ENCODE measurements at places on chromosomes 13 and 19.

- no peak for DNase-seq
Measured at GRCh38 chr13:102234618-102235017, 167.2 kb downstream of the FGF14 start.

GRCh38 chr19:46687438-46688145, 26.6 kb upstream of the DACT3 start:
- DNase-seq: no peak

- peak; percentile 64 for DNase-seq
Measured at GRCh38 chr19:55005684-55006488, 32.2 kb downstream of the GP6 start.

DNA sequence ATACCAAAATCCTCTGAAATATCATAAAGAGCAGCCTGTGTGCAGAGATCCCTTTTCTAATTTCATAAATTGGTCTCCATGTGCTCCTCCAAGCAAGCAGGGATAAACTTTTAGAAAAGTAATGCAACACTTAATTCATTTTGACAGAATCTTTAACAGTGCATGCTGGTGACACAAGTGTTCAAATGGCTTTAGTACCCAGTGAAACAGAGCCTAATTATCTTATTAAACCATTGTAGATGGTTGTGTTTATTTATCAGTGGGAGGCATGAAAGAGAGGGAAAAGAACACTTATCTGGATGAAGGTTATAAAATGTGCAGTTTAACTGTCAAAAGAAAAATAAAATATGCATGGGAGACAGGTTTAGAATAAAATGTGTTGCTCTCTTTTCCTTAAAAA, 945.0 kb upstream of the PCDH20 start:
- DNase-seq: no peak

DNA sequence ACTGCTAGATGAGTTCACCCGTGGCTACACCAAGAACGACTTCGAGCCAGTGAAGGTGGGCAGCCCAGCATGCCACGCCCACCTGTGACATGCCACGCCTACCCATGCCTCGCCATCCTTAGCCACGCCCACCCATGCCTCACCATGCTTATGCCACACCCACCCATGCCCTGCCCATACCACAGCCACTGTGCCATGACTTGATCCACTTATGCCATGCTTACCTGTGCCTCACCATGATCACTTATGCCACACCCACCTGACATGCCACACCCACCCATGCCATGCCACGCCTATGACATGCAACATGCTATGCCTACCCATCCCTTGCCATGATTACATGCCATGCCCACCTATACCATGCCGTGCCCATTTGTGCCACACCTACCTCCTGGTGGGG, 12.9 kb upstream of the USE1 start:
- no peak for DNase-seq

DNA sequence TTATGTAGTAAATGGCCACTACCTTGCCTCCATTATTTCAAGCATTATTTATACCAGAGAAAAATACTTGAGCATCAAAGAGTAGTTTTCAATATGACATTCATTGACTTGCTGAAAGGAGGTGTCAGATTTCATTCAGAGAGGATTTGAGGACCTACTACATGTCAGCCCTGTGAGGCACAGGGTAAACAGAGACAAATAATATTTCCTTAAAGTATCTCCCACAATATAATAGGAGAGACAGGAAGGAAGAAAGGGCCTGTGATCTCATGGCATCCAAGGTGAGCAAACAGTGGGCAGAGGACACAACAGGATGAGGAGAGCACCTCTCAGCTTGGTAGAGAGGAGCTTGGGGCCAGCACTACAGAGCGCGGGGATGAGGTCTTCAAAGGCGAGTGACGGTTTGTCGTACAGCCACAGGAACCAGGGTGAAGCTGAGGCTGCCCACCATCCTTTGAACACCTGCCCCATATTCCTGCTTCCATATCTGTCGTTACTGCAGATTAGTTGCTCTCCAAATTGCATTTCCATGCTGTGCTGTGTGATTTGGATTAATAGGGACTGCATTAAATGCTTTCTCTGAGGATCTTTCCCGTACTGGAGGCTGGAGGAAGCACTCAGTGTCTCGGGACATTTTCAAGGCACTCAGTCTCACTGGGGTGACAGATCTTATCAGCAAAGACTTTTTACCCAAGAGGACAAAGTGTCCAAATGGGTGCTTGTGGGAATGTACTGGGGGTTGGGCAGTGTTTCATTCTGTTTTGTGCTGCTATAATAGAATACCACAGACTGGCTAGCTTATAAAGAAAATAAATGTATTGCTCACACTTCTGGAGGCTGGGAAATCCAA, 59.2 kb downstream of the GJA3 start:
- no peak for DNase-seq

DNA sequence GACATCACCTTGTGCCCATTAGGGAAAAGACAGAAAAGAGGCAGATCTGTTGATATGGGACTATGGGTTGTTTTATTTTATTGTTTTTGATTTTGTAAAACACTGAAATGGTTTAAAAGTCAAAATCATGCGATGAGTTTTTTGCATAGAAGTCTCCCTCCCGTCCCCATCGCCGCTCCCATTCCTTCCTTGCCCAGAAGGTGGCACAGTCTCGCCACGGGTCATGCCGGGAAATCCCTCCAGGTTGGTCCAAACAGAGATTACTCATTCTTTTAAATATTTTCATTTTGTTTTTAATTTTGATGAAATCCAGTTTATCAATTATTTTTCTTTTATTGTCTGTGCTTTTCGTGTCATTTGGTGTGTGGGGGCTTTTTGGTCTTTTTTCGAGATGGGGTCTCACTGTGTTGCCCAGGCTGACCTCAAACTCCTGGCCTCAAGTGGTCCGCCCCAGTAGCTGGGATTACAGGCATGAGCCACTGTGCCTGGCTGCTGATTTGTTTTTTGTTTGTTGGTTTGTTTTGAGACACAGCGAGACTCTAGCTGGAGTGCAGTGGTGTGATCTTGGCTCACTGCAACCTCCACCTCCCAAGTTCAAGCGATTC, 9.2 kb downstream of the PGPEP1 start:
- DNase-seq: no peak

DNA sequence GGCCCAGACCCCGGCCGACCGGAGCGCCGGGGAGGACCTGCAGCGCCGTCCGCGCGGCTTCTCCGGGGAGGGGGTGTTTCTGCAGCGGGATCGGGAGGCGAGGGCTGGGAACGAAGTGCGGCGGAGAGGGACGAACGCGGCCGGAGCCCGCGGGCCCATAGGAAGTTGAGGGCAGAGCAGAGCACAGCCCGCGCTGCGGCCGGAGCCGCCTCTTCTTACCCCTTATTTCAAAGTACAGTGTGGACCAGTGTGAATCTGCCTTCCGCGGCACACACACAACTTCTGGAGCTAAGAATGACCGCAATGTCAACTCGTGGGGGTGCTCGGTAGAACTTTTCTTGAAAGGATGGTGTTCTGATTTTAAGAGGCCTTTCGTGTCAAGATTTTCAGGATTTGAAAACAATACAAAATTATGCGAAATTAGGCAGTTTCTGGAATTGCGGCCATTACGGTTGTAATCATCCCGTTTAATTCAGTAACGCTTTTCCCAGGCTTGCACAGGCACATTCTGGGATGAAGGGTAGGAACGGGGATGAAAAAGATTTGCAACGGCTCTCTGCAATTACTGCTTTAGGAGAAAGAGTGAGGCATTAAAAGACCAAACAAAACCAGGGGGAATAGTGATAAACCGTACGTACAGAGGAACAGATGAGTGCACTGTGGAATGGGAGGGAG, 821 bp downstream of the TDRD3 start:
- DNase-seq: peak; percentile 81

GRCh38 chr13:37148501-37148900, 43.0 kb upstream of the CSNK1A1L start:
- DNase-seq: no peak

DNA sequence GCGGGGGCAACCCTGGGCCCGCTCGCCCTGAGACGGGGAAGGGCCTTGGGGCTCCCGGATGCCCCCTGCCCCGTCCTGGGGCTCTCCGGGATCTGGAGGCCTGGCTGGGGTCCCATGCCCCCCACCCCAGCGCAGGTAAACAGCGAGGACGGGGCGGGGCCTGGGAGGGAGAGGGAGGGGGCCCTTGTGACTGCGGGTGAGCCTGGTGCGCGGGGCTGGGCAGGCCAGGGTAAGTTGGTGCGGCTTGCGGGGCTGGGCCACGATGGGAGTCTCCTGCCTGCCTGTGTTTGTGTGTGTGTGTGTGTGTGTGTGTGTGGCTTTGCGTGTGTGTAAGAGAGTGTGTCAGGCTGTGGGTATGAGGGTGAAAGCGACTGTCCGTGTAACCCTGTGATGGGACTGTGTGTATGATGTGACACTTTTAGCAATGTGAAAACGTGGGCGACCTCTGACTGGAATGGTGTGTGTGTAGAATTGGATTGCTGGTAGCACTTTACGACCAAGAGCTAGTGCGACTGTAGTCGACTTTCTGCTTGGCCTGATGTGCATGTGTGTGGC, 426 bp downstream of the KLC3 start:
- no peak for DNase-seq

DNA sequence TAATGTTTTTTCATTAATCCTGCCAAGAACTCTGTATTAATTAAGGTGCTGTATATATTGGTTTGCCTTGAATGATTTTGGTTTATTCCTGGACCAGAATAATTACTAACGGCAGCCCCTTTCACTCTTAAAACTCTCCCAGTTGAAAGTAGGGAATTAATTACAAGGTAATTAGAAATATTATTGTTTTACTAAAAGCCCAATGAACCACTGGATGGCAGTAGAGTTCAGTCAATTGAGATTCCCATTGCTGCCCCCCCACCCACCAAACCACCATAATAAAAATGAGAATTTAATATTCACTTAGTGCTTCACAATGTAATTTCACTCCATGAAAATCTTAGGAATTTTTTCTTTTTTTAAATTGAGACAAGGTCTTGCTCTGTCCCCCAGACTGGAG, 13.7 kb downstream of the WBP4 start:
- no peak for DNase-seq

DNA sequence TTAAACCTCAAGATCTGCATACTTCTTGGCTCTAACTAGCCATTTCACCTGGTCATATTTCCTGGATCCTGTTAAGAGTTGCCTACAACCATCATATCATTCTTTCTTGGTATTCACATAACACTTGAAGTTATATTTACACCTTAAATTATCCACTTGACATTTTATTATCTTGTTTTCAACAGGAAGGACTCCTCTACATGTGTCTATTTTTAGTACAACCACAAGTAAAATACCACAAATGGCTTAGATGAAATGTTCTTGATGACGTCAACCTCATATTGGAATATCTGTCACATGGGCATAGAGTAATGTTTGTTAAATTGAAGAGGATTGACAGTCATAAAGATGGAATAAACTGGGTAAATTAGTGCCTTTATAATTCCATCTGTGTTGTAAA, 9.4 kb downstream of the PCDH20 start:
- no peak for DNase-seq

DNA sequence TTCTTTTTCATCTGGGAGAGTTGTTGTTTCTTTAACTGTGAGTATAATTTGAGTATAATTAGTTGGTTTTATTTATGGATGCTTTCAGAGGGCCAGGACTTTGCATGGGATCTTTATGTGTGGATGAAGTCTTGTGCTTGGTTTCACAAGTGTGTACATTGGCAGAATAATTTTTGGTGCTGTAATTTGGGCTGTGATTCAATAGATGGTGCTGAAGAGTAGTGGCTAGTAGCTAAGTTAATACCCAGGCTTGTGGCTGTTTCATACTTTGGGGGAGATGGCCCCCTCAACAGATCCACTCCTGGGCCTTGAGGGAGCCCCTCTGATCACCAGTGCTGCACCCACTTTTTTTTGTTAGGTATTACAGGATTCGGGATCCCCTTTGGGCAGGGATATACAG, 1142.4 kb downstream of the SLITRK1 start:
- DNase-seq: no peak

GRCh38 chr13:110476220-110476617, 85.3 kb downstream of the RAB20 start:
- no peak for DNase-seq

DNA sequence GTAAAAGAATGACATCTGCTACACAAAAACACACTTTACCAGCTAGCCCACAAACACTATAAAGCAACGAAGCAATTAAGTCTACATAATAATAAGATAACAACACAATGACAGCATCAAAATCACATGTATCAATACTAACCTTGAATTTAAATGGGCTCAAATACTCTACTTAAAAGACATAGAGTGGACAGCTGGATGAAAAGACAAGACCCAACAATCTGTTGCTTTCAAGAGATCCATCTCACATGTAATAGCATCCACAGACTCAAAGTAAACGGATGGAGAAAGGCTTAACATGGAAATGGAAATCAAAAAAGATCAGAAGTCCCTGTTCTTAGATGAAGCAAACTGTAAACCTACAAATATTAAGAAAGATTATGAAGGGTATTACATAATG, 2175.9 kb downstream of the PCDH9 start:
- no peak for DNase-seq

- peak; percentile 76 for DNase-seq
Measured at GRCh38 chr19:10288662-10289166, 1.0 kb upstream of the ICAM5 start.

- no peak for DNase-seq
Measured at GRCh38 chr13:36163809-36164308, 32.7 kb upstream of the DCLK1 start.

DNA sequence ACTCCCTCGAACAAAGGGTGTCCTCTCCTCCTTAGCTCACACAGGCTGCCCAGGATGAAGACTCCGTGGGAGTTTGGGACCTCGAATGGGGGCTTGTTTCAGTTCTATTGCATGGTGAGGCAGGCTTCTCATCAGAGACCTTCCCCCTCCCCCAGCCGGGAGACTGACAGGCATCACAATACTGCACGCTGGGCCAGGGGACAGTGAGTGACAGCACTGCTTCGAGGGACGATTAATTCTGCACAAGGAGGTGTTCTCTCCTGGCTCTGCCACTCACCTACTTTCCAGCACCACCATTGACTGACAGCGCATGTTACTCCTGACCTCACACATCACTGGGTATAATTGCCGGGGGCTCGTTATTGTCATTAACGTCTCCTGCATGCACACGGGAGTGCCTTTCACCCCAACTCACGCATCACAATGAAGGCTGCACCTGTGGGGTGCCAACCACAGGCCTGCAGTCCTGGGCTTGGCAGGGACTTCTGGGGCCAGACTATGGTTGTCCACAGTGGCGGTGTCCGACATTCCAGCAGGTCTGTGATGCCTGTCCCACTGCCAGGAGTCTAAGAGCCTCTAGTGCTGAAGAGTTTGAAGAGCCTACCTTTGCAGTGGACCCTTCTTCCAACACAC, 412.2 kb upstream of the TSHZ3 start:
- no peak for DNase-seq

DNA sequence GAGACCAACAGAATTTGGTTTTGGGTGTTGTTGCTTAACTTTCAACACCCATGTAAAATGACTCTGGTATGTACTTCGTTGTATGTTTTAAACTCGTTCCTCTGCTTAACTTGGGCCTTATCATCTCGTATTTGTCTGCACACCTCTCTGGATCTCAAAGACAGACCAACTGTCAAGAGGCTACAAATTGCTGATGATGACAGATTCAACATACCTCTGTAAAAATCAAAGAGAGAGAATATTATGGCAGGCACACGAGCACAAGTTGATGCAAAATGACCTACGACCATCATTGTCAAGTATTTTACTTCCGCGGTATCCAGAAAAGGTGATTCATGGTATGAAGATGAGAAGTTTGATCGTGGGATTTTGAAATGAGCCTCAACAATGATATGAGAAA, 132.1 kb upstream of the ARGLU1 start:
- DNase-seq: no peak

- peak; percentile 49 for DNase-seq
Measured at GRCh38 chr19:10604460-10604980, 17.4 kb upstream of the AP1M2 start.

- peak; percentile 53 for DNase-seq
Measured at GRCh38 chr19:47436712-47437401, 17.5 kb upstream of the MEIS3 start.

All from GM06990 (cell line).